ENCODE measurements at places on chromosomes 7 and 10.

DNA sequence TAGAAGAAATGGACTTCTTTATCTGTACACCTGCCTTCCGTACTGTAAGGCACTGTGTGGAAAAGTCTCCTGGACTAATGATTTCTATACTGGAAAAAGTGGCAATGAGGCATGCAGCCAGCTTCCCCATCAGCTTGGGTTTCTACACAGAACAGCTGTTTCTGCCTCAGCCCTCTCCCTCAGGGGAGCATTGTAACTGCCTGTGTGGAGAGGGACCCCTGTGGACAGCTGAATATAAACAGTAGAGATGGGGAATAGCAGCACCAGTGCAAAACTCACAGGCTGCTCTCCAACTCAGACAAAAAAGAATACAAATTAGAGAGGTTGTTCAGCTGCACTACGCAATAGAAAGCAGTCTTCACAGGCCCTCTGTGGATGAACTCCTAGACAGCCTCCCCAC lies 451.3 kb upstream of the MBL2 start:
- DNase-seq = no peak

DNA sequence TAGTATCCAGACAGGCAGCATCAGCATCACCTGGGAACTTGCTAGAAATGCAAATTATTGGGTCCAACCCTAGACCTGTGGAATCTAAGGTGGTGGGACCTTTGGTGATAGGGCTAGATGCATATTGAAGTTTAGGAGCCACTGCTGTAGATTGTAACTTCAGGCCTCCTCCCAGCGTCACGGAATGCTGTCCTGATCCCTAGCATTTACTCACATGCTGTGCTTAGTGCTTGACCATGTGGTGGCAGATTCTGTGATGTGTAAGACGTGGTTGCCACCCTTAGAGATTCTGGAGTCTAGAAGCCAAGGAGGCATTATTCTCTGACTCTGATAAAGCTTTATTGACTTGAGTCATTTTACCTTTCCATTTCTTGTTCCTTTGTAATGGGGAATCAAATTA lies 13.5 kb downstream of the AHR start:
- DNase-seq = no peak

GRCh38 chr10:54576541-54576940 lies 224.5 kb downstream of the PCDH15 start:
- DNase-seq = no peak

DNA sequence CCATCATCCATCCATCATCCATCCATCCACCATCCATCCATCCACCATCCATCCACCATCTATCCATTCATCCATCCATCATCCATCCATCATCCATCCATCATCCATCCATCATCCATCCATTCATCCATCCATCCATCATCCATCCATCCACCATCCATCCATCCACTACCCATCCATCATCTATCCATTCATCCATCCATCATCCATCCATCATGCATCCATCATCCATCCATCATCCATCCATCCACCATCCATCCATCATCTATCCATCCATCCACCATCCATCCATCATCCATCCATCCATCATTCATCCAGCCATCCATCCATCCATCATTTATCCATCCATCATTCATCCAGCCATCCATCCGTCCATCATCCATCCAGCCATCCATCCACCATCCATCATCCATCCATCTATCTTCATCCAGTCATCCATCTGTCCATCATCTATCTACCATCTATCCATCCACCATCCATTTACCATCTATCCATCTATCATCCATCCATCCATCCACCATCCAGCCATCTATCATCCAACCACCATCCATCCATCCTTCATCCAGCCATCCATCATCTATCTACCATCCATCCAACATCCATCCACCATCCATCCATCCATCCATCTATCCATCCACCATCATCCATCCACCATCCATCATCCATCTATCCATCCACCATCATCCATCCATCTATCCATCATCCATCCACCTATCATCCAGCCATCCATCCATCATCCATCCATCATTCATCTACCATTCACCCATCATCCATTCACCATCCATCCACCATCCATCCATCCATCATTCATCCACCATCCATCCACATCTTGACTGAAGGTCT lies 153.8 kb downstream of the SH3PXD2A start:
- no peak for DNase-seq

DNA sequence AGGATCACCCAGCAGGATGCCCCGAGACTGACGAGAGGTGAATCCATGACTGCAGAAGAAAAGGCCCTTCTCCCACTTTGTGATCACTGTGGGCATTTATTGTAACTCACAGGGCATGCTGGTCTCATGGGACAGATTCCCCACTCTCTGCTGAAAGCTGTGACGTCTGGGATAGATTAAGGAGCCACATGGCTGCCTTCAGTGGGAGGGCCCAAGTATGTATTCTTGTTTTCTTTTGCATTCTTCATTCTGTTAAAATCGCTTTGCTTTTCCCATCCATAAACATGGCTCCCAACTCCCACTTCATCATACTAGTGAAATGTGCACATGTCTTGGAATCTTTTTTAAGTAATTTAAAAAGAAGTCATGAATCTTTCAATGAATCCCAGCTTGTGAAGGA lies 67.2 kb downstream of the FAM107B start:
- no peak for DNase-seq

- no peak for DNase-seq
Observed at GRCh38 chr7:86949052-86949778, 110.2 kb downstream of the ELAPOR2 start.

- DNase-seq = no peak
Observed at GRCh38 chr7:134176037-134176350, 48.9 kb downstream of the LRGUK start.

GRCh38 chr10:122182308-122182707 lies 88.8 kb upstream of the BTBD16 start:
- no peak for DNase-seq

GRCh38 chr10:122018491-122018890 lies 29.5 kb downstream of the TACC2 start:
- no peak for DNase-seq

DNA sequence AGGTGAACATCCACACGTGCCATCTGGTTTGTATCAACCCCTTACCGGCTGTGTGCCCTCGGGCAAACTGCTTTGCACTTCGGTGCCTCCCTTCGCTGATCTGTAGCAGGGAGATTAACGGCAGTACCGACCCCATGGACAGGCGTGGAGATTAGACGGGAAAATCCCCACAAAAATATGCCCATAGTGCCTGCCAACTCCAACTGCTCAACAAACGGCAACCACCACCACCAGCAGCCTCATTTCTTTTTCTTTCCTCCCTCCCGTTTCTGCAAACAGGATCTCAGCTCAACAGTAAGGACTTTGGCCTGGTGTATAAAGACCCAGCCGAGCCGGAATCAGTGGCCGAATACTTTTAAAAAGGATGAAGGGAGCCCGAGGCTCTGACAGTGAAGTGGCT lies 31.0 kb downstream of the CHST15 start:
- DNase-seq = no peak

GRCh38 chr7:2602406-2603043 lies 29.3 kb upstream of the TTYH3 start:
- DNase-seq = no peak

DNA sequence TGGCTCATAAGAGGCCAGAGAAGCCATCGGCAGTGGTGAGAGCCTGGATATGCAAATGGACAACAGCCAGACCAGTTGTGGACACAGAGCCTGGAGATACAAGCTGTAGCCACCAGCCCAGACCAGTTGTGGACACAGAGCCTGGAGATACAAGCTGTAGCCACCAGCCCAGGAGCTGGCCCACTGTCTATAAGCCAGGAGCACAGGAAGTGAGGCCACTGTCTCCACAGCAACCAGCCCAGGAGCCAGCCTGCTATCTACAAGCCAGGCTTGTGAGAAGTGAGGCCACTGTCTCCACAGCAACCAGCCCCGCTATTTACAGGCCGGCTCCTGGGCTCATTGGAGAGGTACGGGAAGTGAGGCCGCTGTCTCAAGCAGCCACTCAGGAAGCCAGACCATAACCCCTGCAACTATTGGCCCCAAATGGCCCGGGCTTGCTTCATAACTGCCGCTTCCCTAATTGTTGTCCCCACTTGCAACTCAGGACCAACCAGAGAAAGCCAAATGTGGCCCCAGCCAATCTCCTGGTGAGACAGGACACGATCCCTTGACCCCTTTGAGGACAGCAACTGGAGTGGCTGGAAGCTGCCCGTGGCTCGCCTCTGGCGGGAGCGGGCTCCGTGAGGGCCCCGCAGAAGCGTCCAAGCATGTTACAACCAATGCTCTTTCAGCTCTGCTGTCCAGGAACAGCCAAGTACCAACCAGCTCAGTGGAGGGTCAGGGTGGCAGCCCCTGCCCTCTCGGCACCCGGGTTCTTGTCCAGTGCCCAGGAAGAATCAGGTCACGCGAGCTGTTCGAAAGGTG lies 44.1 kb upstream of the CNPY1 start:
- no peak for DNase-seq

DNA sequence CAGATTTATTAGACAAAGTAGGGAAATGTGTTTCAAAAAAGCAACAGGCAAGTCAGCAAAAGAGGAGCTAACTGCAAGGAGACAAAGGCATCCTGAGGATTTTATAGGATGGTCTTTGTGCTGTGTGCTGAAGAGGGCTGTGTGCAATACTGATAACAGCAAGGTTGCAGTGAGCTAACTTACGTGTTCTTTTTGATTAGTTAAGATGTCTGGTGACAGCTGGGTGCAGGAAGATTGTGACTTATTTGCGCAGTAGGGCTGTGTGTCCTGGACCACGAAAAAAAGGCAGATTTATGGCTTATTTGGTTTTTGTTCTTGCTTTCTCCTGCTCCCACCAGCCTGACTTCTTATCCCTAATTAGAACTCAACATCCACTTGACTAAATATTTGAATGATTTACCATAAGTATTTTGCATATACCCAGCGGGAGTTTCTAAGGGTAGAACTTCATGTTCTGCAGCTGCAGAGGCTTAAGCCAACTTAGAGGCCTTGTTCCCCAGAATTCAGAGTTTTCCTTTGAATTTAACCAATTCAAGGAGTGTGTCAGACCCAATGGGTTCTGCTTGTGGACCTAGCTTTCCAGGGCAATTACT lies 119.0 kb downstream of the ANKRD26 start:
- DNase-seq = no peak

GRCh38 chr7:104973909-104974415 lies 40.0 kb upstream of the KMT2E start:
- DNase-seq = no peak

GRCh38 chr7:50164559-50165170 lies 71.6 kb upstream of the ZPBP start:
- no peak for DNase-seq

- no peak for DNase-seq
Observed at GRCh38 chr7:131781-132482, 60.4 kb upstream of the FAM20C start.

DNA sequence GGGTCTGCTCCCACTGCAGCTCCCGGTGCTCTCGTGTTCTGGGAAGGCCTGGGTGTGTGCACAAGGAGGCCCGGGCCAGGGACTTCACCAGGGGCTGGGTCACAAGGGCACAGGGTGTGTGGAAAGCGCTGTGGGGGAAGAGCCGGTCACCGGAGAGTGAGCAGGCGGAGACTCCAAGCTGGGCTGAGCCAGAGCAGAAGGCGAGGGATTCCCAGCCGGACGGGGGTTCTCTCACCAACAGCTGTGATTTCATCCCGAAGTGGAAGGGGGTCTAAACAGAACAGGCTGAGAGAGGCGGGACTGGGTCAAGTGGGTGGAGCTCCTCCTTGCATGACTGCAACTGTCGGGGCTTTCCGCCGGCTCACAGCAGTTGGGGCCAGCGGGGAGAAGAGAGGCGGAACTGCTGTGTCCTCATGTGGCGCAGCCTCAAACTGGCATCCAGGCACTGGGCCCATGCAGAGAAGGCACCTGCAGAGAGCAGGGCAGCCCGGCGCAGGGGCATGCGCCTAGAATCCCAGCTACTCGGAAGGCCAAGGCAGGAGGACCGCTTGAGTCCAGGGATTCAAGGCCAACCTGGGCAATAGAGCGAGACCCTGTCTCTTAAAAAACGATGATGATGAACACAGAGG lies 7.6 kb upstream of the ORAI2 start:
- DNase-seq = no peak

DNA sequence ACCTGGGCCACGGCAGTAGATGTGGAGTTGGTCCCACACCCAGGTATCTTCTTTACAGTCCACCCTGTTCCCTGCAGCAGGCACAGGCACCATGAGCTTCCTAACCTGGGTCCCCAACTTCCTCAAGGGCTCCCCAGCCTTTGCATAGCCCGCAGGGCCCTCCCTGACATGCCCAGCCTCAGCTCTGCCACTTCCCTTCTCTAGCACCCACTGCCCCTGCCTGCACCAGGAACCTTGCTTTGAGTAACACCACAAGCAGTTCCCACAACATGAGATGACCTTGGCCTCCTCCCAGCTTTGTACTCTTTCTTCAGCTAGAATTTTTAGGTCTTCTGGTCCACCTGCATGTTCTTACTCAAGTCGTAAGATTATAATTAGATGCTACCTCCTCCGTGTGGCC lies 92.2 kb upstream of the ZPBP start:
- no peak for DNase-seq

- DNase-seq = no peak
Observed at GRCh38 chr7:150307904-150308303, 15.3 kb upstream of the LRRC61 start.

GRCh38 chr10:116226053-116226452 lies 47.0 kb downstream of the GFRA1 start:
- no peak for DNase-seq

- DNase-seq = no peak
Observed at GRCh38 chr7:156753229-156753560, 112.6 kb downstream of the RNF32 start.

- no peak for DNase-seq
Observed at GRCh38 chr10:85795460-85795859, 571.1 kb downstream of the GRID1 start.

GRCh38 chr7:114431189-114431588 lies 16.6 kb downstream of the FOXP2 start:
- no peak for DNase-seq

DNA sequence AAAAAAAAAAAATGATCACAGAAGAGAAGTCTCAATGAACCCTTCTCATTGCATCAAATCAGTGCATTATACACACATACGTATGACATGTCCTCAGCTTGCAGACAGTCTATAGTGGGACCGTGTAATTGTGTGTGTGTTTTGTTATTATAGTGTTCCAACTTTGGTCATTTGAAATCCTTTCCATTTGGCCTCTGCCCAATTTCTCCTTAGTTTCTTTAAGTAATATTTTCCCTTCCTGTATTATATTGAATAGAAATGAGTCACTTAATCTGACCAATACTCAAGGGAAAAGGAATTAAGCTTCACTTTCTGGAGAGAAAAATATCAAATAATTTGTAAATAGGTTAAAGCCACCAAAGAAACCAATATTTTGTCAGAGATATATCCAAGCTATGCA lies 415.5 kb upstream of the SORCS1 start:
- DNase-seq = no peak
